Stimulated activated CD4-positive, alpha-beta T cell treated with anti-CD3 and anti-CD28 coated beads, Interleukin-1b, Interleukin-23, amount 100 ng/mL, for 4 hours (primary cell): ENCODE measurements at places on chromosomes 12 and 14.

DNA sequence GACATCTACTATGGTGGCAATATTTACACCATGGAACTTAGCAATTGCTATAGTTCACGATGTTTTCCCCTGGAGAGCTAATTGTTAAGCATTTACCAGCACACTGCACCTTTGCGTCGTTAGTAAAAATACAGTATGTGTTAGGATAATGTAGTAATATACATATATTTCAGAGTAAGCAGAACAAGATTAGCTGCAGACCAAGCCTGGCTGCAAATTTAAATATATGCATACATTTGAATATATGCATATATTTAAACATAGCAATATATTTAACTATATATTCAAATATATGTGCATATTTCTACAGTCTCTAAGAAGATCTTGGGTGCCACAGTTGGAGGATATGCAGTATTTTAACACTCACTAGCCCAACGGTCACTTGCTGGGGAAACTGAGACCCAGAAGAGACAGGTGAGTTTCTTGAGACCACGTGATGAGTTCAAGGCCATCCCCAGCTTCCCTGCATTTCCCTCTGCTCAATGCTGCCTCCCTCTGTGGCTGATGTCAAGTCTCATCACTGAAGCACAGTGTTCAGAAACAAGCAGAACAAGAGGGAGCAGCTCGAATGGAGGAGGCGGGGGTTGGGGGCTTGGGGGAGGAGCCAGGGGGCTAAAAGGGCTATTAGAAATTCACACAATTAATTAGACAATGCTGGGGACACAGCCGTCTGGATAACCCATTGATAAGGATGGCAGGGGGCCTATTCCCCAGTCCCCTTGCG is 708.0 kb downstream of the MED13L start:
- no peak for DNase-seq

DNA sequence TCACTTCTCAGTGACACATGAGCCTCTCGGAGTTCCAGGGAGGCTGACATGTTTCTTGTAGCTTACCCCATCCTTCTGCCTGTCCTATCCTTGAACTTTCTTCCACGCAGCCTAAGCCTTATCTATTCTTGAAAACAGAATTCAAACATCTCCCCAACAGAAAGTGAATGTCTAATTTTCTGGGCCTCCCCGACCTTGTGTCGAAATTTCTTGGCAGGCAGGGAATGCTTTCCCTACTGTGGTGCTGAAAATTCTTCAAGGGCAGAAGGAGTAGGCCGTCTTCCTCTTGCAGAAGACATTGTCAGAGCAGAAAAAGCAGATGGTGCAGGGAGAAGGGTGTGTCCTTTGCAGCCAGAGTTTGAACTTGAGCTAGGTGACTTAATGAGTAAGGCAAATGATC is 63.0 kb upstream of the TCL1B start:
- DNase-seq: no peak

DNA sequence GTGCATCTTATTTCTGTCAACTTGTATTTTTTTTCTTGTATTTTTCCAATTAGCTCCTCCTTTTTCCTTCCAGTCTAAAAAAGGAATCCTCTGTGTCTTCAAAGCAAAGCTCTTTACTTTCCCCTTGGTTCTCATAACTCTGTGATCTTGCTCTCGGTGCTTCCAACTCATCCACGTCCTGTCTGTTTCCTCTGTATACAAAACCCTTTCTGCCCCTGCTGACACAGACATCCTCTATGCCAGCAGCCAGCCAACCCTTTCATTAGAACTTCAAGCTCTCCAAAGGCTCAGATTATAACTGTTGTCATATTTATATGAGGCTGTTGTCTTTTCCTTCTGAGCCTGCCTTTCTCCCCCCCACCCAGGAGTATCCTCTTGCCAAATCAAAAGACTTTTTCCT is 32.4 kb downstream of the OAS2 start:
- no peak for DNase-seq

DNA sequence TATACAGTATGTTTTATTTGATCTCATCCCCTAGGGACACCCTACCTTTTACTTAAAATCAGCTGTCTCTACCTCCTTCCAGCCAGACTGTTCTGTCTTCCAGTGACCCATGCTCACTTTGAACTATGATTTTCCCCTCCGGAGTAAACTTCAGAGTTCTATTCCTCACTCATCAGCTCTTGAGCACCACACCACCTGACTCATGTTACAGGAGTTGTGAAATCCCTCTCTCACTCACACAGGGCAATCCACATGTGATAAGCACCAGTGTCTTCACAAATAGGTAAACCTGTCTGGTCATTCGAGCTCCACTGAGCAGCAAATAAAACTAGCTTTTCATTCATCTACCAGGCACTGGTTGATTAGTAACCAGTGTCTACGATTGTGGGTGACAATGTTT is 177.3 kb upstream of the BMP4 start:
- no peak for DNase-seq

DNA sequence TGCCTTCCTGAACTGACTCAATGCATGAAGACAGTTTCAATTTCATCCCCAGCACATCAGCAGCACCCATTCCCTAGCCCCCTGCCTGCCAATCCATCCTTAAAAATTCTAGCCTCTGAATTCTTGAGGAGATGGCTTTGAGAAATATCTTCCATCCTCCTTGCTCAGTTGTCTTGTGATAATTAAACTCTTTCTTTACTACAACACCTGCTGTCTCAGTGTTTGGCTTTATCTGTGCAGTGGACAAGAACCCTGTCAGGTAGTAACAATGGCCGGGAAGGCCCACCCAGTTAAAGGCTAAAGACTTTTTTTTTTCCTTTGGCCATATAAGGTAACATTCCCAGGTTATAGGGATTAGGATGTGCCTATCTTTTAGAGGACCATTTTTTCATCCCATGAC is 114.4 kb upstream of the NAP1L1 start:
- DNase-seq: no peak

DNA sequence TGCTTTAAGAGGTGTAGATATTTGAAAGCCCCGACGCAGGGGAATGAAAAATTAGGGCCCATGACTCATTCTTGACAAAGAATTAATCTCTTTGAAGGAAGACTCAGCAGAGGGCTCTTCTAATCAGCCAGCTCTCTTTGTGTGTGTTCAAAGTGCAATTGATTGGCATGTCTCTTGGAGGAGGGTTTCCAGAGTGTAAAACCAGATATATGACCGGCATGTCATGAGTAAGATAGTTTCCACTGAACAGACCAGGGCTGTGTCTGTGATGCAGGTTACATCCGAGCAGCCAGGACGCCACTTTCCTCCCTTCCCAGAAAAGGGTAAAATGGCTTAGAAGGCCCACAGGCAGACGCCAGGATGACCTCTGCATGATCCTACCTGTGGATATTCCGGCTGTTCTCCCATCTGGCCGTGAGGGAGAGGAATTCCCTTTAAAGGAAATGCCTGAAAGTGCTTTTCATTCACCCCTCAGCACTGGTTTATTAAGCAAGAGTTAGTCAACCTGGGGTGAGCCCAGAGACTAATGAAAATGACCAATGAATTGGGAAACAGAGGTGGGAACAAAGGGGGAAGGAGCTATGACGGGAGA is 7.2 kb upstream of the KRT75 start:
- no peak for DNase-seq

DNA sequence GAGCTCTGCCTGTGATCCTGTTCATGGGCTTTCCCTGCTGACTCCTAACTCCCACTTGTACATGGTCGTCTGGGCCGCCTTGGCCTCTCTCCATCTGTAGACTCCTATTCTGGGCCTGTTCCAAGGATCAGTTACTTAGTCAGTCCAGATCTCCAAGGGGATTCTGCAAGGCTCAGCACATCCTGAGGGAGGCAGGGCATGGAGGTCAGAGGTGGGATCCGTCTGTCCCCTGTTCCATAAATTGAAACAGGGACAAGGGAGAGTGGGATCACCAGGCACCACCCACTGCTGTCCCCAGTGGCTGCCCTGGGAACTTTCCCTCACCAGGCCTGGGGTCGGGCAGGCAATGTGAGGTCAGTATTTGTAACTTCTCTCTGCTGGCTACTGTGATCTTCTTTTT is 43.5 kb downstream of the KCTD10 start:
- DNase-seq: no peak

GRCh38 chr12:15962760-15963159 is 51.6 kb downstream of the DERA start:
- no peak for DNase-seq

- no peak for DNase-seq
Measured at GRCh38 chr12:67452119-67452805, 183.1 kb downstream of the CAND1 start.

DNA sequence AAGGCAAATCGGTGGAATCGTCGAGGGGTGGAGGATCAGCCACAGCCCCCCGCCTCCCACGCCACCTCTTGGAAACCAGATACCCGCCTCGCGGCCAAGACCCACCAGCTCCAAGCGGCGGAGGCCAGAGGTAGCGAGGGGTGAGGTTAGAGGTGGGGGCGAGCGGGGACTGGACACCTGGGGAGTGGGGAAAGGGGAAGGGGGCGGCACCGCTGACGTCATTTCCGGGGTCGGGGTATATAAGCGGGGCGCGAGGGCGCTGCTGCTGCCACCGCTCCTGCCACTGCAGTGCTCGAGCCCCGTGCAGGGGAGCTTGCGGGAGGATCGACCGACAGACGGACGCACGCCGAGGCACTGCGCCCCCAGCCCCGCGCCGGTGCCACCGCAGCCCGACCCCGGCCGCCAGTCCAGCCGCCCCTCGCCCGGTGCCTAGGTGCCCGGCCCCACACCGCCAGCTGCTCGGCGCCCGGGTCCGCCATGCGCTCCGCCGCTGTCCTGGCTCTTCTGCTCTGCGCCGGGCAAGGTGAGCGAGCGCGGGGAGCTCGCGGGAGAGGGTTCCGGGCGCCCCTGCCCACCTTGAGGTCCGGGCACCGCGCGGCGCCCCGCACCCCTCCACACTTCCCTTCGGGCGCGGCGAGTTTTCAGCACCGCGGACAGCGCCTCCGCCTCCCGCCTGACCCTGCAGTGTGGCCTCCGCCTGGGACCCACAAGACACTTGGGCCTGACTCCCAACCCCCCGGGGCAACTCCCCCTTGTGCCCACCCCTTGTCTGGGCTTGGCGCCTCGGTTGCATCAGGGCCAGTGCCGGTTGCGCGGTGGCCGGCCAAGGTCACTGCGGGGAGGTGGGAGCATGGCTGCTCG is at the start of gene CHGA:
CHGA (plus strand) TSS at position 268 of the 861 bp plus-strand sequence; CDS start at position 478, 210 bp downstream.
- DNase-seq: peak; percentile 6

GRCh38 chr14:33634631-33635030 is 316.2 kb downstream of the EGLN3 start:
- no peak for DNase-seq

DNA sequence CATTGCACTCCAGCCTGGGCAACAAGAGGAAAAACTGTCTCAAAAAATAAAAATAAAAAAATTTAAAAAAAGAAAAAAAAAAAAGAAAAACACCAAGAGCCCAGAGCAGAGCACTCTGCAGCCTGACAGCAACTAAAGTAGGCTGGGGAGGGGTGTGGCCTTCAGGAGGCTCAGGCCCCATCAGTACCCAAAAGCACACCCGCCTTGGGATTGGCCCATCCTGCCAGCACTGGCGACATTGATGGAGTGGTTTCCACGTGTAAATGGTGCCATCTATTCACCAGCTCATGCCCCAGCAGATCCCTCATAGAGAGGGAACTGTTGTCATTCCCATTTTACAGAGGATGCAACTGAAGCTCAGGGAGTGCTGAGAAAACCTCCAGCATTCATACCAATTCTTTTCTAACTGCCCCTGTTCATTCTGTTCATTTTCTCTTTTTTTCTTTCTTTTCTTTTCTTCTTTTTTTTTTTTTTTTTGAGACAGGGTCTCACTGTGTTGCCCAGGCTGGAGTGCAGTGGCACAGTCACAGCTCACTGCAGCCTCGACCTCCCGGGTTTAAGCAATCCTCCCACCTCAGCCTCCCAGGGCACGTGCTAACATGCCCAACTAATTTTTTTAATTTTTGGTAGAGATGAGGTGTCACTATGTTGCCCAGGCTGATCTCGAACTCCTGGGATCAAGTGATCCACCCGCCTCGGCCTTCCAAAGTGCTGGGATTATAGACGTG is 89.3 kb downstream of the IRF2BPL start:
- DNase-seq: no peak

- DNase-seq: no peak
Measured at GRCh38 chr12:27899151-27899661, 73.3 kb downstream of the PTHLH start.
